ENCODE measurements at places on chromosomes 2 and 18.

DNA sequence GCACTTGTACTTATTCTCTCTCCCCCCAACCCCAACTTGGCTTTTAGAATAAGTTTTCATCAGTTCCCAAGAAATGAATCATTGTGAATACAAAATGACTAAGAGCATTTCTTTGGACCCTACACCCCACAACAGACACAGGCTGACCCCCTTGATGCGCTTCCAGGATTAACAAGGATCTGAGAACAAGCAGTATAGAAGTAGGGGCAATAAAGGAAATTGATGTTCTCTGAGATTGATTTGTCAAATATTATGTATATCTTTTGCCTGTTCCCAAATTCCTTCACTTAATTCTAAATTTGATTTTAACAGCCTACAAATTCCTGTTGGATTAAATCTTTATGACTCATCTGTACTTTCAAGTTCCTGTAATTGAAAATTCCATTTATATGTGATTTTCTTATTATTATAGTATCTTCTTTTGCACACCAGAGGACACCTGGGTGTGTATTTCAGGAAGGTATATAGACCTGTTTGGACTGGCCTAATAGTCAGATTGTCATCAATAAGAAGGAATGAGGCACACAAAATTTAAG, 10.2 kb upstream of the PTPN4 start:
- no peak for DNase-seq

DNA sequence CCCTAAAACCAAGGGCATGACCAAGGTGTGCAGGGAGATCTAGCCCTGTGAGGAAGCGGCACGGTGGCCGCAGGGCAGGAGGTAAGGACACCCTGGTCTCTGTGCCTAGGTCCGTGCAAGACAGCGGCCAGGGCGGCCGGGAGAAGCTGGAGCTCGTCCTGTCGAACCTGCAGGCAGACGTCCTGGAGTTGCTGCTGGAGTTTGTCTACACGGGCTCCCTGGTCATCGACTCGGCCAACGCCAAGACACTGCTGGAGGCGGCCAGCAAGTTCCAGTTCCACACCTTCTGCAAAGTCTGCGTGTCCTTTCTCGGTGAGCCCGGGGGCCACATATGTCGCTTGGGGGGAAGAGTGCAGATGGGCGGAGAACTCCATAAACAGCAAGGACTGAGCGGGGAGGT, 235.4 kb downstream of the ATAD2B start:
- DNase-seq = no peak

GRCh38 chr2:218780046-218780445, 1.9 kb upstream of the CYP27A1 start:
- DNase-seq = no peak

GRCh38 chr2:16100006-16100405, 159.7 kb downstream of the MYCN start:
- no peak for DNase-seq

DNA sequence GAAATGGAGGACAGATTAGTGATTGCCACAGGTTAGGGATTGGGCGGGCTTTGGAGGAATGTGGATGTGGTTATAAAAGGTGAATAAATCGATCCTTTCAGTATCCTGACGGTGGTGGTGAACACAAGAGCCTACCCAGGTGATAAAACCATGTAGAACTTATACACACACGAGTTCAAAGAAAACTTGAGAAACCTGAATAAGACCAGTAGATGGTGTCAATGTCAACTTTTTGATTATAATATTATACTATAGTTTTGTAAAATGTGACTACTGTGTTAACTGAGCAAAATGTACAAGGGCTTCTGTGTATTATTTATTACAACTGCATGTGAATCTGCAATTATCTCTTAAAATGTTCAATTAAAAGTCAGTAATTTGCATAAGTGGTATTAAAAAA, 136.3 kb downstream of the ERBB4 start:
- no peak for DNase-seq

DNA sequence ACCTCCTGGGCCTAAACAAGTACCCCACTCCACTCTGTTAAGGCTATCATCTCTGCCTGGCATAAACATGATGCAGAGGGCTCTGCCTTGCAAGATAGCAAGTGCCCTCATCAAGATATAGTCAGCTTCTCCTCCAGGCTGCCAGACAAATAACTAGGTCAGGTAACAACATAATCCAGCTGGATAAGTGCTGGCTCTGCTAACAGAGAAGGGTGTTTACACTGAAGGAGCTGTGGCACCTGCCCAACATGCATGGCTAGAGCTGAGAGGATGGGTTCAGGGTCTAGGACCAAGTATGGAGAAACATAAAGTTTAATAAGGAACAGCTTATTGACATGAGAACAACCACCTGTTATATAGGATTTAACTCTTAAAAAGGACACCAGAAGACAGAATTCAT, 42.8 kb downstream of the DLGAP1 start:
- DNase-seq = no peak

DNA sequence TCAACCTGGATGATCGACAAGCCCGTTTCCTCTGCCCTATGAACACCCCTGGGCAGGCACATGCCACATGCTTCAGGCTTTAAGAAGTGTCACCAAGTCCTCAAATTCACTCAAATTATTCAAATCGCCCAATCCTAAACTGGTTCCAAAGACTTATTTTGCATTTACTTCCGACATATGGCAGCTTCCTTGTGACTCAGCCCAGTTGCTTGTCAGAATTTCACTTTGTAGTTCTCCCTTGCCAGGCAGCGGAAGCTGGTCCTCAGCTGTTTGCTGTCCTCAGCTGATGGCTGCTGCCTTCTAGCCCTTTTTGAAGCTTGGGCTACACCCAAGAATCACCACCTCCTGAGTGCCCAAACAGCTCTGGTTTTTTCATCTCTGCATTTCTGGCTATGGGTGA, 105.4 kb upstream of the LMAN1 start:
- no peak for DNase-seq

DNA sequence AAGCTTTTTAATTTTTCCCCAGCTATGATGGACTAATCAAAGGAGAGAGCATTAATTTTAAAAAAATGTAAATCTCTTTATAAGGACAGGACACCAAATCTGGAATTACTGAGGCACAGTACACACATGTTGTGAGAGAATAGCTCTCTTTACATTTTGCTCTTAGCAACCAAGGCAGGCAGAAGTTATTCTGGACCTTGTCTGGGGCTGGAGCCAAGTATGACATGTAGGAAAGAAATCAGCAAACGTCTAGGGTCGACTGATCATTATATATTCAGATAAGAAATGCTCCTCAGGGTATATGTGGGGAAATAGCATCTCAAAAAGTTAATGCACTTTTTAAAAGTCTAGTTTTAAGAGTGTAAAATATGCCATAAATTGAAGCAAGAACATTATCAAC, 1330.0 kb upstream of the CELF4 start:
- peak; percentile 36 for DNase-seq

DNA sequence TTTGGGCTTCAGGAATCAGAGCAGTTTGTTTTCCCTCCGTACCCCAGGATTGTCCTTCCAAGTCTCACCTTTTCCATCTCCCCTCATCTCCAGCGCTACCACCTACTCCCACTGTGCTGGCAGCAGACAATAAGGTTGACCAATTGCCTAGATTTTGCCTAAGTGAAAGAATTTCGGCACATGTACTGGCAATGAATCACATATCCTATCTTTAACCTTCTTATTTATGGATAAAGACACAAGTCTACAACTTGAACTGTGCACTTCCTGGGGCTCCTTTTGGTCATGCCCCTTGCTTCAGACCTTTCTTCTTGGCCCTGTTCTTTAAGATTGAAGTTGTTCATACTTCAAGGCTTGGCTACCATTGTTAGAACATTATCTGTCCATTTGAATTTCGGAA, 71.4 kb downstream of the KCMF1 start:
- no peak for DNase-seq

GRCh38 chr2:102483086-102483485, 10.1 kb downstream of the SLC9A4 start:
- DNase-seq = no peak

GRCh38 chr2:45577441-45577840, 33.6 kb downstream of the SRBD1 start:
- no peak for DNase-seq

Measured in left hindlimb (tissue), 1 donor.